ENCODE measurements at places on chromosomes 5 and 9.
A peak's percentile ranks its signal among the peaks of the same experiment; 100 is the strongest.

DNA sequence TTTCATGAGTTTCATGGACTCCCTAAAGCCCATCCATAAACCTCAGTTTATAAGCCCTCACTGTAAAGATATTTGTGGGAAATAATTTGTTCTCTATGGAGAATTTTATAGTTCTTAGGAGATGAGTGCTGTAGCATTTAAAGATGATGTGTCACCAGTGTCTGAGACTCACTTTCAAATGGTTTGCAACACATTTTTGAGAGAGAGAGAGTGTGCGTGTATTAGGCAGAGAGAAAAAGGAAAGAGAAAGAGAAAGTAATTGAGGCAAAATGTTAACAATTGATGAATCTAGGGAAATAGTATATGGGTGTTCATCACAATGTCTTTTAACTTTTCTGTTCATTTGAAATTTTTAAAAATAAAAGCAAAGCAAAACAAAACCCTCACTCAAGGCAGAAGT is 479.0 kb downstream of the ZSWIM6 start:
- DNase-seq: no peak

- DNase-seq: peak; percentile 43
Measured at GRCh38 chr9:79477955-79478771, 93.6 kb upstream of the TLE4 start.

DNA sequence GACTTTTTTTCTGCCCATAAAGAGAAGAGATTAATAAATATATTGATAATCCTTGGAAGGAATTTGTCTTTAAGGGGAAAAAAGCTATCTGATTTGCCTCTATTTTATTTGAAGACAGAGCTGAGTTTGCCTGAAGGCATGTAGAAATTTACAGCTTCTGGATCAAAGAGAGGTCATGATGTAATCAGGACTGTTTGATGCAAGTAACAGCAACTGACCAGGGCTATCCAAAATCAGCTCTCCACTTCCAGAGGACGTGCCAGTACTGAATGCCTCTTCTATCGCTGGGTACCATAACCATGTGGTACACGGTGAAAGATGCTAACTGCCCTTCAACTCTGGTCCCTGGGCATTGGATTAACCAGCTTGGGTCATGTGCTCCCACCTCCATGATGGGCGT is 90.6 kb downstream of the ZFAND5 start:
- DNase-seq: no peak

GRCh38 chr9:35353731-35354365 is 136.1 kb upstream of the RUSC2 start:
- no peak for DNase-seq

DNA sequence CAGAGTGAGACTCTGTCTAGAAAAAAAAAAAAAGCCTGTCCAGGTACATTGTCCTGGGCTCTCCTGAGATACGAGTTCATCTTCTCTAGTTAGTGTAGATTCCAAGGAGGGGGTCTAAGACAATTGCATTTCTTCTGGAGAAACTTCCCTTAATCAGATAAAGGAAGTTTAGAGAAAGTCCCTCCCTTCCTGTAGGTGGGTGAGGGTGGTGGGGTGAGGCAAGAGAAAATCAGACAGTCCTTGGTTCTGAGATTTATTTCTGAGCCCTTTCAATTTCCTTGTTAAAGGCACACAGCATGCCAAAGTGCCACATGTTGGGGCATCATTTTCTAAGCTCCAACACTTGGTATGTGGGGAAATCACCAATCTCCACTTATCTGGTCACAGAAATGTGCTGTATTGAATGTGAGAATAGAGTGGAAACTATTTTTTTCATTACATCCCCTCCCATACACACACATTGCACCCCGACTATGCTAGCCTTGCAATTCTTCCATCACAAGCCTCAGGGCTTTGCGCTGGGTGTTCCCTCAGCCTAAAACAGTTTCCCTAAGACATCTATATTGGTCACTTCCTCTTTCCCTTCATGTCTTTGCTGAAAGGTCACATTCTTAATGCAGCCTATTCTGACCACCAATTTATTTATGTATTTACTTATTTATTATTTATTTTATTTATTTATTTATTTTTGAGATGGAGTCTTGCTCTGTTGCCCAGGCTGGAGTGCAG is 5.1 kb upstream of the TUT7 start:
- no peak for DNase-seq

DNA sequence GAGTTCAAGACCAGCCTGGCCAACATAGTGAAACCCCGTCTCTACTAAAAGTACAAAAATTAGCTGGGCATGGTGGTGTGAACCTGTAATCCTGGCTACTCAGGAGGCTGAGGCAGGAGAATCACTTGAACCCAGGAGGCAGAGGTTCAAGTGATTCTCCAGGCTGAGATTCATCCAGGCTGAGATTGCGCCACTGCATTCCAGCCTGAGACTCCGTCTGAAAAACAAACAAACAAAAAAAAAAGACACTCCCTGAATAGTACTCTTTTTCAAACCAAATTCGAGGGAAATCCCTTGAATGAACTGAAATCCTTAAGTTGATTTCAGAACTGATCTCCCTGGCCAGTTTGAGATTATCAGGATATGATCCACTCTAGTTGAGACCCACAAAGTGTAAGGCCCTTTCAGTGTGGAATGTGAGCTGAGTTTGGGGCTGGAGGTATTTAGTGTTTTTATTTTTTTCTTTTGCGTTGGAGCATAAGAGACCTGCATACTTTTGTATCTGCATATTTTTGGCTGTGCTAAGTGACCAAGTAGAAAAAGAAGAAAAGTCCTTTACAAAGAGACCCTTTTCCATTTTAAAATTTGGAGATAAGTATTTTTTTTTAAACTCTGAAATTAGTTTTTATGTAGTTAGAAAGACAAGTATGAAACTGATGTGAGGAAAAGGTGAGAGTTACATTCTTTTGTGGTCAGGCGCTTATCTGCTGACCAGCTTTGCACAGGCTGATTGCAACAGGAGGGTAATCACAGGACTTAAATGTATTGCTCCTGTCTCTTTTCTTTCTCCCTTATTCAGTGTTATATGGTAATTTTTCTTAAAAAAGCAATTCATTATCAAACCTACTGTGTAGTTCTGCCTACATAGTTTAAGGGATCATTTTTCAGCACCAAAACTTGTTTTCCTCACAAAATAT is 42.9 kb downstream of the TMEFF1 start:
- DNase-seq: peak; percentile 13

DNA sequence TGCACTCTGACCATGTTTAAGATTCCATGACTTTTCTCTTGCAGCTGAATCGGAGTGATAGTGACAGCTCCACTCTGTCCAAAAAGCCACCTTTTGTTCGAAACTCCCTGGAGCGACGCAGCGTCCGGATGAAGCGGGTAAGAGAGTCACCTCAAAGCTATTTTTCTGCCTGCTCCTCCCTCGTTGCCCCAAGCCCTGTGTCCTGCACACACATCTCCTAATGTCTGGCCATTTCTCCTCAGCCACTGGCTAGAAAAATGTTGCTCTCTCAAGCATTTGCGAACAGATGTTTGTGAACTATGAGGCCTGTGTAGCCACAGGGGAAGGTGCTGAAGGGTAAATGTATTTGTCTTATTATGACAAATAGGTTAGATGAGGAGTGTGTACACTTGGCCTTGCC is 25.7 kb upstream of the RARS1 start:
- no peak for DNase-seq

DNA sequence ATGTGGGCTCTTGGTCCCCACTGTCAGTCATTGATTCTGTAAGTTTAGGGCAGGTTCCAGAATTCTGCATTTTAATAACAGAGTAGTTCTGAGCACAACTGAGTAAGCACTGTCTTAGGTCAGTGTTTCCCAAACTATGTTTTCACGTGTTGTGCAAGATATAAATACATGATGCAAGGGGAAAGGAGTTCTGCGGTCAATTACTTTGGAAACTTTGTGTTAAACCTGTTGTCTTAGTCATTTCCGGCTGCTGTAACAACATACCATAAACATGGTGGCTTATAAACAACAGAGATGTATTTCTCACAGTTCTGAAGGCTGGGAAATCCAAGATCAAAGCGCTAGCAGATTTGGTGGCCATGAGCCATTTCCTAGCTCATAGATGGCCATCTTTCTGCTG is 69.8 kb downstream of the EQTN start:
- peak; percentile 96 for DNase-seq

- no peak for DNase-seq
Measured at GRCh38 chr5:96440185-96440538, 7.1 kb upstream of the PCSK1 start.

- no peak for DNase-seq
Measured at GRCh38 chr5:78624011-78624541, 24.5 kb downstream of the LHFPL2 start.

DNA sequence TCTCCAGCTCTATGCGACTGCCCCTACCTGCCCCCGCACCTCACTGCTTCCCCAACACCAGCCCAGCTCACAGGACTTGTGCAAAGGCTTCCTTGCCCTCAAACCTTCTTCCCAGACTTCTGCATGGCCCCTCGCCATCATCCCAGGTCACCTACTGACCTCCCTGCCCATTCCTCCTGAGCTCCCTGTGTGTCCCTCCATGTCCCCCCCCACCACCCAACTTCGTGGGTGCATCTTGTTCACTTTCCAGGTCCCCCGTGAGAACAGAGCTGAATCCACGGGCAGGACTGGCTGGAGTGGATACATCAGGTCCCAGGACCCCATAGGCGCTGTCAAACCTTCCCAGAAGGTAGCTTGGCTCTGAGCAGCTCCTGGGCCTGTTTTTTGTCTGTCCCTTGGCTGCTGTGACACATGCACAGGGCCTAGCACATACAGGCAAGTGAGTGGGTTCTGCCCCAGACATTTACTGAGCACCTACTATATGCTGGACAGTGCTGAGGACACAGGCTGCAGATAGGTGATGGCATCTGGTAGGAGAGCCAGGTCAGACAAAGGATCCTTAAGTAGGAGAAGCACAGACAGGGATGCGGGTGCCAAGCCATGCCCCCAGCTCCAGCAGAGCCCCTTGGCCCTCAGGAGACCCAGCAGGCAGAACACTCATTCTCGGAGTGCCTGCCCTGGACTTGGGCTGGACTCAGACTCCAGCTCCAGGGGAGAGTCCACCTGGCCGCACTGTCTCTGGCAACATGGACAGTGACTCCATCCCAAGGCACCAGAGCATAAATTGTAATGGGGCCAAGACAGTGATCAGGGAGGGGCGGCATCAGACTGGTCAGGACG is 15.0 kb downstream of the NINJ1 start:
- no peak for DNase-seq

DNA sequence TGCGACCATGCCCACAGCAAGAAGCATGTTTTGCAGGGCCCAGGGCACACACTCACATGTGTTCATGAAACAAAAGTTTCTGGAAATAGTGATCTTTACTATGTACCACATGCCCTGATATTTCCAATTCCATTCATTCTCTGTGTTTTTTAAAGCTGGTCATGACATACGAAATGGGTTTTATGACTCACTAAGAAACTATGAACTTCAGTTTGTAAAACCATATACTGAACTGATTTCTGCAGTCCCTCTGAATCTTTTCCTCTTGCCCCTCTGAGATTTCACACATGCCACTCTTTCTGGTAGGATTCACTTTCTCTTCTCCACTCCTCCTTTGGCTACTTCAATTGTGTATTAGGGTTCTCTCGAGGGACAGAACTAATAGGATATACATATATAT is 416.1 kb upstream of the TRPC7 start:
- DNase-seq: peak; percentile 29

DNA sequence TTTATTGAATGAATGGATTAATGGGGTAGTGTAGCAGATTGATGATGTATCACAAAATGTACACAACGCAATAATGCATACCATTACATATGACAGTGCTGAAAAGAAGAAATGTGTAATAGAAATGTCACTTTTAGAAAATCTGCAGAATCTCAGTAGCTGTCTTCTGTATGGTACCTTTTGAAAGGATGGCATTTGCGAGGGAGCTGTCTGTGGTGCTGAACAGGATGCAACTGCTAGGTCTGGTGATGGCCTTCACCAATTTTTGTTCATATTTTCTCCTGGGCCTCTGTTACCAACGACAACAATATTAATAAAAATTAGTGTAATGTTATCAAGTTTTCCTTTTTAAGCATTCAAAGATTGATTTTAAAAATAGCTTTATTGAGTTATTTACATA is 36.2 kb upstream of the OTULIN start:
- DNase-seq: peak; percentile 52

GRCh38 chr9:113179839-113180238 is 29.0 kb downstream of the SLC31A2 start:
- DNase-seq: no peak

- DNase-seq: no peak
Measured at GRCh38 chr5:1098986-1099597, 12.8 kb downstream of the SLC12A7 start.

GRCh38 chr5:6744841-6745705 is 31.8 kb downstream of the TENT4A start:
- DNase-seq: no peak

- no peak for DNase-seq
Measured at GRCh38 chr5:10301266-10301665, 6.4 kb downstream of the CMBL start.

DNA sequence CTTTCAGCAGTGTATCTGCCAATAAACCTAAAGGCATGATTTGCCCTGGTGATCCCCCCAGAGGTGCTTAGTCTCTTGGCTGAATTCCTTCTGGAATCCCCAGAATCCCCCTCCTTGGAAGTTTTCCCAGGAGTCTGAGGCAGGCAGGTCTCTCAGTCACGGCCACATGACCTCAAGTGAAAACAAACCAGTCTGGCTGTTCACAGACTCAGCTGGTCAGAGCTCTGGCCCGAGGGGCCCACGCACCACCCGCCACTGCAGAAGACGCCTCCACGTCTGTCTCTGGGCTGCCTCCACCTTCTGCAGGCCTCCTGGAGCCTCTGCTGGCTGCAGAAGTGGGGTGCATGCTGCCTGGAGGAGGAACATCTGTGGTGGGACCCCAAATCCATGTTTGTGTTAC is 52.5 kb downstream of the HRH2 start:
- DNase-seq: no peak

DNA sequence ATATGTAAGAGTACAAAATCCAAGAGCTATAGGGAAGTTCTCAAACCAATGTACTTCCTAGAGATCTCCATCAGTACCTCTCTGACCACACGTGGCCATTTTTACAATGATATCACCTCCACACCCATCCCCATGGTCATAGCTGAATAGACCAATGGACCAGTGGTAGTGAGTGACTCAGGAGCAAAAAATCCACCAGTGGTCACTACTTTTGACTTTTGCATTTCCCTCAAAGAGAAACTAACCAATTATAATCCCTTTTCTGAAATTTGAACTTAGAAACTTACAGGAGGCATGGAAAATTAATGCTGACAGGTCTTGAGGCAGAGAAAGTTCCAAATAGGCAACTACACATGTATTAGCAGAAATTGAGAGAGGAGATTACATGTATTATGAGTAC is 238.4 kb downstream of the TRPM3 start:
- peak; percentile 30 for DNase-seq

- no peak for DNase-seq
Measured at GRCh38 chr5:143059976-143060765, 290.0 kb downstream of the ARHGAP26 start.

DNA sequence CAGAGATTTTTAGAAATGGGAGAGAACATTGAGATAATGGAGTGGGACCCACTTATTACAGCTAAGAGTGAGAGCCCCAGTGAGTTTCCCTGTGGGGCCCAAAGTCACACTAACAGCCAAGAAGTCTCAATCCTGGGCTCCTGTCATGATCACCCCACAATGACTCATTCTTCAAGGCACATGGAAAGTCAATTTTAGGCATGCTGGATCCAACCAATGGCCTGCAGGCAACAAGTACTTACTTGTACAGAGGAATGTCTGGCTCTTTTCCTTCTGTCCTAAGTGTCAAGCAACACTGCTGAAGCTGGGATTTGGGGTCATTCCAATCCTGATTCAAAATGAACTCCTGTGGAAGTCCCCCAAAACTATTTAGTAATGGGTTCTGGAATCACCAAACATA is 123.1 kb downstream of the DROSHA start:
- DNase-seq: peak; percentile 91

- no peak for DNase-seq
Measured at GRCh38 chr9:209143-209758, 5.4 kb upstream of the DOCK8 start.

- no peak for DNase-seq
Measured at GRCh38 chr9:33906769-33907168, 89.8 kb downstream of the UBE2R2 start.

All from HCEC 1CT (cell line).